ENCODE measurements at places on chromosomes 6 and 20.

DNA sequence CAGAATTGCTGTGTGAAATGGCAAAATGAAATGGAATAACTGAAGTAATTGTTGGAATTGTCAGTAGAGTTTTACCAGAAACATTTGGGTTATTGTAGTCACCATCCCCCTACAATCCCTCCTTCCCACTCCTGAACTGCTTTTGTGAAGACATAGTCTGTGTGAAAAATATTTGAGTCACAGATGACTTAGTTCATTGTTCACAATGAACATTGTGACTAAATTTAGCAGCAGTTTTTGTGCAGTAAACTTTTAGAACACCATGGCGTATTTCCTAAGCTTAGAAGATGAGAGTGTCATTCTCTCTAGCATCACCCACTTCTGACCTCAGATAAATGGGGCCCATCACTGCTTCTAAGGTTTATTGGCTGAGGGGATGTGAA, 11.0 kb downstream of the OTOR start:
- DNase-seq: no peak

GRCh38 chr20:31547017-31547675, 32.9 kb downstream of the HM13 start:
- peak; percentile 35 for DNase-seq

DNA sequence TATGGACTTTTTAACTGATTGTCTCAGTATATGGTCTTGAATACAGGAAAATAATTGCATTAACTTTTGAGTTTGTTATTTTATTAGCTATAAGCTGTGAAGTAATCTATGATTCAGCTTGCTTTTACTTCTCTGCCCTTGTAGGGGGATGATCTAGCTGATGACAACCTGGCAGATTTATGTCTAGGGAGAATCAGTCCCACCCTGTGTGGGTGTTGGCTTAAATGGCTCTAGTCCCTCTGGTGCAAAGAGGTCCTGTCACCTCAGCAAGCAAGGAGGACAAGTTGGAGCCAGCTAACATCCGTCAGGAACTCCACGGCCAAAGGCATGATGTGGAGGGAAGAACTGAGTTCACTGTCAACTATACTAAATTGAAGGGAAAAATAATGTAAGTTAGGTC, 495.3 kb downstream of the BMP2 start:
- DNase-seq: no peak

- DNase-seq: no peak
Measured at GRCh38 chr6:13478525-13478966, 8.9 kb downstream of the GFOD1 start.

- DNase-seq: no peak
Measured at GRCh38 chr6:106666282-106667021, 37.1 kb downstream of the QRSL1 start.

GRCh38 chr6:87199787-87200186, 44.4 kb downstream of the ZNF292 start:
- no peak for DNase-seq

DNA sequence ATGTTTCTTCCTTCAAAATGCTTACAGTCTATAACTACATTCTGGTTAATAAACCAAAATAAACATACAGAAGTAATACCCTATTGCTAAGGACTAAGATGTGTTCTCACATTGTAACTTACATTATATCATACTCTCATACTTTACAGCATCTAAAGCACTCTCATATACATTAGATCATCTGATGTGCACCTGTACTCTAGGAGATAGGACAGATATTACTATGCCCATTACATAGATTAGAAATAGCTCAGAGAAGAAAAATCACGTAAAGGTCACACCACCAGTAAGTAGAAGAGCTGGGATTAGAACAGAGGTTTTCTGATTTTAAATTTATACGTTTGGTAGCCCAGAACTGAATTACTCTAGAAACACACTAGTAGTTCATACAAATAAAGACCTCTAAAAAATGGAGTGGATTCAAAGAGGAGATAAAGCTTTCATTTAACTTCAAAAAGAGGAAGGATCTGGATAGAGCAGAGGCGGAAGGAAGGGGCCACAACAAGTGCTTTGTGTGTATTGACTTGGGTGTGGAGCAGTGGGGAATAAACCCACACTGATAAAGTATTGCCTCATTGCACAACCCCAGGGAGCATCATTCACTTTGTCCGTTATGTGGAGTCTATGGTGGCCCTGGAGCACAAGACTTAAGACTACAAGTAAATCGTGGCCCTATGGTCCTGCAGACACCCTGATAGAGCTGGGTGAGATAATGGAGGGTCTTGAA, 30.9 kb downstream of the SLC2A12 start:
- DNase-seq: no peak

DNA sequence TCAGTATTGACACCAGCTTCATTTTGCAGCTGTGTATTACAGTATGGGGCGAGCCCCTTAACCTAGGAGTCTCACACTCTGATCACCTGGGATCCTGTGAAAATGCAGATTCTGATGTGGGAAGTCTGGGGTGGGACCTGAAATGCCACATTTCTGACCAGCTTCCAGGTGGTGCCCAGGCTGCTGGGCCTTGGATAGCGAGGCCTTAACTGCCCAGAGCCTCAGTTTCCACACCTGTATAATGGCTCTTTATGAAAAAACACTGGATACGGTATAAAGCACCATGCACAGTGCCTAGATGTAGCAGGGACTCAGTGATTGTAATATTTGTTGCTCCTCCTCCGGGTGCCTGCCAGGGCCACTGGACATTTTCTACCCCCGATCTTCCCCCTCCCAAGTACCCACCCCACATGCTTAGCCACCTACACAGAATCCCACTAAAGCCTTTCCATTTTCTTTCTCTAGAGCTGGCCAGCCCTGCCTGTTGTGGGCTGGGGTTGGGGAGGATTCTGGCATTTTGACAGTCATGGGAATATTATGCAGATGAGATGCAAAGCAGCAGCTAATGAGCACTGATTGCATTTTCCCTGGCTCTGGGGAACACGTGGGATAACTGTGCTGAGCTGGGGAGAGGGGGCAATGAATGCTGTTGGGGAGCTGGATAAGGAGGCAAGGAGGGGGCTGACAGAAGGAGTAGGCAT, 44.8 kb downstream of the SPDEF start:
- DNase-seq: no peak

GRCh38 chr20:51026269-51026668, 3.4 kb upstream of the KCNG1 start:
- DNase-seq: no peak

GRCh38 chr6:15522427-15522826, 140.4 kb downstream of the DTNBP1 start:
- no peak for DNase-seq

GRCh38 chr20:36066777-36067176, 87.8 kb upstream of the EPB41L1 start:
- DNase-seq: no peak

DNA sequence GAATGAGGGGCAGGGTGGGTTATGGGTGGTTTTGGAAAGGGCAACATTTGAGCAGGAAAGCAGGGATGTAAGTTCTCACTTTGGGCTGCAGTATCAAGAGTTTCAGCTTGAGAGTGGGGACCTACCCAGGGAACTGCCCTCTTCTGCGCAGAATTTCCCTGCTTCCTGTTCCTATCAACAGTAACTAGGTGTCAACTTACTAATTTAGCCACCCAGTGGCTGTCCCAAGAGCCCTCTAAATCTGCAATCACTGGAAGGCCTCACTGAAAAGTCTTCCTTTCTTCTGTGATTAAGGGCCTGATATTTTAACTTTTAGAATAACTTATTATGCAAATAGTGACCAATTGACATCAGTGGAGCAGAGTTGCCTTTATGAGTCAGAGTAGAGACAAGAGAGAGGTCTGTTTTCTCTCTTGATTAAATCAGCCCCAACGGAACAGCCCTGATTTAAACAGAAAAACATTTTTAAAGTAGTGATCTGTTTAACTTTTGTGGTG, 118.2 kb upstream of the RIPOR2 start:
- DNase-seq: no peak

GRCh38 chr20:45497971-45498494, 17.4 kb downstream of the SPINT3 start:
- no peak for DNase-seq

DNA sequence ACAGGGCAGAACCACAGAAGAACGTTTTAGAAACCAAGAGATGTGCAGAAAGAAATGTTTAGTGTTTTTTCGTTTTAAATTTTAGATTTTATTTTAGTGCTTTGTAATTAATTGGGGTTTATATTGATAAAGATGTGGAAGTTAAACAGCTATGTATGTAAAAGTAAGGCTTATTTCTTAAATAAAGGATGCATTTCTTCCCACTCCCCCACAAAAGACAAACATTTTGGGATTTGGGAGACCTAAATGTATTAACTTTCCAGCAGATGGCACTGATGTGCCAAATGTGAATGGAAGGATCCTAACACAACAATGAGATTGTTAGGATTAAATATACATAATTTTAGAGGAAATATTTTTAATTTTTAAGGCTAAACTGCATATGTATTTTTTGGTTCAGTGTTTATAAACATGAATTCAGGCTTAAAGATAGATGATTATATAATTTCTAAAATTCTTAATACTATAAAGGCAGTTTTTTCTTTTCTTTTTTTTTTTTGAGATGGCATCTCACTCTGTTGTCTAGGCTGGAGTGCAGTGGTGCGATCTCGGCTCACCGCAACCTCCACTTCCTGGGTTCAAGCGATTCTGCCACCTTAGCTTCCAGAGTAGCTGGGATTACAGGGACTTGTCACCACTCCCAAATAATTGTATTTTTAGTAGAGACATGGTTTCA, 12.0 kb downstream of the PFDN4 start:
- DNase-seq: no peak

DNA sequence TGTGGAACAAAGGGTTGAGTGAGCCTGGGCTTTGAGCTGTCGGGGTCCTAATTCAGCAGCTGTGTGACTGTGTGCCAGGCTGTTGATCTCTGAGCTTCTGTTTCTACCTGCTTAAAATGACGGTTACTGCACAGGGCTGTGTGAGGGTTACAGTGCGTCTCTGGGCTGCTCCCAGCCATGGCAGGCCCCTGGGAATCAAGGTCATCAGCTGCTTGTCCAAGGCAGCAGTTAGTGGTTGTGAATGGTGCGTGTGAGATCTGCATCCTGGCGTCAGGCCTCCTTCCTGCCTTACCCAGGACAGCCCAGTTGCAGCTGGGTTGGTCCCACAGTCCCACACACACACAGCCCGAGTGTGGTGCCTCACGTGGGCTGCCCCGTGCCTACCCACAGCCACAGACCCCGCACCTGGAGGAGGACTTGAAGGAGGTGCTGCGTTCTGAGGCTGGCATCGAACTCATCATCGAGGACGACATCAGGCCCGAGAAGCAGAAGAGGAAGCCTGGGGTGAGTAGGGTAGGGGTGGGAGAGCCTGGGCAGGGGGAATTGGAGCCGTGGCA, 15.6 kb downstream of the GTSF1L start:
- DNase-seq: no peak

DNA sequence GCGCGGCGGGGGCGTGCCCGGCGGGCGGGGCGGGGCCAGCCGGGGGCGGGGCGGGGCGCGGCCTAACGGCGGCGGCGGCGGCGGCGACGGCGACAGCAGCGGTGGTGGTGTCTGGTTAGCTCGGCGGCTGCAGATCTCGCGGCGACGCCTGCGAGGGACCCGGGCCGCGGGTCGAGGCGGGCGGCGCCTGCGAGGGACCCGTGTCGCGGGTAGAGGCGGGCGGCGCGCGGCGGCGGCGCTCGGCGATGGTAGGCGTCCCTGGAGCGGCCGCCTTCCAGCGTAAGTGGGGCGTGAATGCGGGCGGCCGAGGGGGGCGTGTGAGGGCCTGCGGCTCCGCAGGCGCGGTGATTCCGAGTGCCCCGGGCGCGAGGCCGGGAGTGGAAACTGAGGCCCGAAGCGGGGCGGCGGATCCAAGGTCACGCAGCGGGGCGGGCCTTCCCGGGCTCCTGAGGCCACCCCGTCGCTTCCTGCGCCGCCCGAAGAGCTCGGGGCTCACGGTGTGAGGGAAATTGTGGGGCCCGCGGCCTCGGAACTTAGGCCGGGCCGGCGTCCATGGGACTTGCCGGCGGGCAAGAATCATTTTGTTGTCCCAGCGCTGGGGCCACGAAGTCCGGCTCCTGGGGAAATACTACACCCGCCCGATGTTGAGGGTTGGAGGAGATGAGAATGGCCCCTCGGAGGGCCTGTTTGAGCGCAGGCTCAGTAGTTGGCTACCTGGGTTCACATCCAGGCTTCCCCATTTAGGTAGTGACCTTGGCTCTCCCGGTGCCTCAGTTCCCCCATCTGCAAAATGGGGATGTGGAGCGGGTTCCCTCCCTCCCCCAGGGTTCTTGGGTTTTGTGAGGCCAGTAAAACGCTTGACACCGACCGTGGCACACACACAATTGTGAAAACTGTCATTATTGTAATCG, at the start of gene CBFA2T2:
TSS of gene CBFA2T2 (plus strand) at position 74 of the 911 bp plus-strand sequence. CDS start at position 246, 172 bp downstream.
- DNase-seq: no peak

DNA sequence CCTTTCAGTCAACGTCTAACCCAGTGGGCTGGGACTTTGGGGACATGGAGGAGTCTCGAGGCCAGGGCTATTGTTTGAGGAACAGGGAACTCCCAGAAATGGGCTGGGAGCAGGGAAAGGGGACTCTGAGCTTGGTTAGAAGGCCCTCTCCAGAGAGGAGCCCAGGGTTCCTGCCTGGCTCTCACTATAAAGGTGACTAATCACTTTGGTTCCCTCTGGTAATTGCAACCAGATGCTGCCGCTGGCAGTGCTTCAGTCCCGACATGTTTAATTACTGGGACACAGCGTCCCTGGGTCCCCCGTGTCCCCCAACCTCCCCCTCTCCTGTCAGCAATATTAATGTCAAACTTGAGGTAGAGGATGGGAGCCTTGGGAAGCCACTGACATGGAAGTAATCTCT, 5.0 kb upstream of the GDF5 start:
- no peak for DNase-seq

DNA sequence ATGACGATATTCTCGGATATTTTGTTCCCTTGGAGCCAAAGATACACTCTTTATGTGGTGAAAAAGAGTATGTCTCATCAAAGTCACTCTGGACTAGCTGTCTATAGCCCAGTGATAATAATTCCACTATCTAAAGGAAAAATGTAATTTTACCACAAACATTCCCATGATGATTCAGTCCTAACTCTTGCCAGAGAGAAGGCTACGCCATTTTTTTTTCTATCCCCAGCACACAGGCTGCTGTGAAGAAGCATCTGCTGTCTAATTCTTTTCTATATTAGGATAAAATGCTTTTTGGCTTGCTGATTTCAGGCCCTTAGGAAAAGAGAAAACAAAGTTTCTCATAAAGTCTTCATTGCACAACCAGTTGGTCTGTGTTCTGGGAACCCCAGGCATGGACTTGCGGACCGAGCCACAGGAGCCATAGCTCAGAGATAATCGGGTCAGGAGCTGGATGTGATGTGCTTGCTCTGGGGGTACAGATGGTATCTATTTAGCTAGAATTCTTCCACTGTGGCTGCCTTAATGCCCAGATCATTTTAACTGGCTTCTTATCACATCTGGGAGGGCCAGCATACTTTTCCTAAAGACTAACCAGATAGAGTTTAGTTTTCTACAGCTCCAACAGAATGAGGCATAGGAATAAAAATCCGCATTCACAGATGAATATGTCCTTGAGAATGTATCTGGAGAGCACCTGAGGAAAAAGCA, 683.7 kb upstream of the ID4 start:
- DNase-seq: no peak

- no peak for DNase-seq
Measured at GRCh38 chr6:12241493-12242175, 48.5 kb upstream of the EDN1 start.

- no peak for DNase-seq
Measured at GRCh38 chr6:130796313-130796905, 30.8 kb upstream of the SMLR1 start.

- no peak for DNase-seq
Measured at GRCh38 chr6:167347226-167347625, 22.3 kb downstream of the TTLL2 start.

All from stimulated activated CD8-positive, alpha-beta memory T cell treated with anti-CD3 and anti-CD28 coated beads, Interleukin-4, amount 100 ng/mL, for 1 hour (primary cell).